ENCODE measurements at places on chromosomes 7 and 10.

DNA sequence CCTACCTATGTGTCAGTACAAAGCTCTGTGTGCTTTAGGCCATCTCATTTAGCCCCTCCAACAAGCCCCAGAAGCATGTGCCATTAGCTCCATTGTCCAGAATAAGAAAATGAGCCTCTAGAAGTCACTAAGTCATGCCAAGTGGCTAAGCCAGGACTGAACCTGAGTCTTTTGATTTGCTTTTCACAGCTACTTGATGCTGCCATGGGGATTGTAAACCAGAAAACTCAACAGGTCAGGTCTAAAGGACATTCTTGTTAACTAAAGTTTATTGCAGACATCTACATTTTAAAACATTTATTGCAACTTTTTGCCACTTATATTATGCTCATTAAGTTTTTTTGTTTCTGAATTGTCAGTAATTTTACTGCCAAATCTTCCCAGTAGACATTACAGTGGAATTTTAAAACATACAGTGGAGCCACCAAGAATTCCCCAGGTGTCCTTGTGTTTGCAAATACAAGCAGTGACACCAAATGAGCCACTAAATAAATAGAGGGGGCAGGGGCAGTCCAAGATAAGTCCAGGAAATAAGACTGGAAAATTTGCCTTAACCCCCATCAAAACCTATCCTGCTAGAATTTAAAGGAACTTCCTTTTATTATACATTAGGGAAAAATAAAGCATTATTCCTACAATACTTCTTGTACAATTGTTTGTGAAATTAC, 115.9 kb downstream of the RAPGEF5 start:
- no peak for DNase-seq

GRCh38 chr7:2941216-2941859, 97.2 kb upstream of the GNA12 start:
- no peak for DNase-seq

DNA sequence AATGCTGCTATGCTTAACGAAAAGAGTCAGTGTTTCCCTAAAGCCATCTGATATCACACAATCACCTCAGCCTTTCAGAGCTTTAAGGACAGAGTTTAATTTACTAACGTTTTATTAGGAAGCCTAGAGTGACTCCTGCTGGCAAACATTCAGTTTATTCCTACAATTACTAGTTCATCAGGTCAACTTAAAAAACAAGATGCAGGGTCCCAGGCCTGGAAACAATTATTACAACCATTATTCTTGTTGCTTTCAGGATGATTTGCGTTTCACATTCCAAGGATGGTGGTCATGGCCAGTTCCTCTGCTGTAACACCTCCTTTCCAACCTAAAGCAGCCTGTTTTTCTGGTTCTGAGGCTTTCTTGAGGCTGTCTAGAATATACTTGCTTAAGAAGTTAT, 1.5 kb upstream of the FAM53B start:
- DNase-seq = no peak

DNA sequence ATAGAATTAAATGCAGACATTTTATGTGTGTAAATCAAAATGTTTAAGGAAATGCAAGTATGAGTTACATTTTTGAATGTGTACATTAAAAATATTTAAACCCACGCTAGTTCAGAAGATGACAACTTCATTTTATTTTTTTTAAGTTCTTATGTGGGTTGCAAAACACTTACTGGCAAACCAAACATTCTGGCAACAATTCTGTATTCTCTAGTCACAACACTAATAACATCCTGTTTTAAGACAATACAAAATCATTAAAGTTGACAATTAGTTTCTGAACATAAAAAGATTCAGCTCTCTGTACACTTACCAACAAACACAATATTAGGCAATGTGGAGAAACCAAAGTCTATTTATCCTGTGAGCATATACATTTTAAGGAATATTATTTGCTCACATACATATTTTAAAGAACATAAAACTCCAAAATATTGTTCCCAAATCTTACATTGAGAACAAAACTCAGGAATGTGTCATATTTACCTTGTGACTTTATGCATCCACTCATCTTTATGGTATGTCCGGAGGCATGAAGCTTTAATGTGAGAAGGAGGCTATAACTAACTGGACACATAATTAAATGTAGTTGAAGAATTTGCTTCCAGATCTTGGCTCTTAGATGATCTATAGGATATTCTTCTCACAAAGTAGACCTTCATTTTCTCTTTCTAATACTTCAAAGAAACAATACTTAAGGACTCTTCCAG, 134.7 kb downstream of the DGKB start:
- DNase-seq = no peak

- no peak for DNase-seq
These were observed 393 bp upstream of the DNAJC1 start for GRCh38 chr10:22003964-22004281.

- DNase-seq = no peak
These were observed 90.5 kb upstream of the POM121L12 start for GRCh38 chr7:52944921-52945320.

DNA sequence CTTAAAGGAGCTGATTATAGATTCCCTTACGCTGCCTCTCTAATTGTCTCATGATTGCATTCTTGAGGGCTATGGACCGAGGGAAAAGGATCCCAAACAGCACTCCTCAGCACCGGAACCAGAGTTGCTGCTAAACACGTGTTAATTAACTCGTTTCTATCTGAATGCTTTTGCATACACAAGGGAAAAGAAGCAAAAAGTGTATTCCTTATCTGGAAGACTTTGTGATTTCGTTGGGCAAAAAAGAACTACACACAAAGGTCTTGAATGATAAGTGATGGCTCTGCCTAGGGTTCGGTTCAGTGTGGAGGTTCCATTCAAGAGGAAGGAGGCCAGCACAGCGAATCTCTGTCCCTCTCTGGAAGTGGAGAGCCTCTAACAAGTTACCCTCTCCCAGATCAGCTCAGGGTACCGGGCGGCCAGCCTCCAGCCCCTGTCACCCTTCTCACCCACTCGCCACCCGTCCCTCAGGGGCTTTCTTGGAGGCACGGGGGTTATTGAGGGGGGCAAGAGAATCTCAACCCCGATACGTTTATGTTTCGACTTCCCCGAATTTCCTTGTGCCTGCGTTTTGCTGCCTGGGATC, 515 bp upstream of the SLC4A2 start:
- peak; percentile 16 for DNase-seq

DNA sequence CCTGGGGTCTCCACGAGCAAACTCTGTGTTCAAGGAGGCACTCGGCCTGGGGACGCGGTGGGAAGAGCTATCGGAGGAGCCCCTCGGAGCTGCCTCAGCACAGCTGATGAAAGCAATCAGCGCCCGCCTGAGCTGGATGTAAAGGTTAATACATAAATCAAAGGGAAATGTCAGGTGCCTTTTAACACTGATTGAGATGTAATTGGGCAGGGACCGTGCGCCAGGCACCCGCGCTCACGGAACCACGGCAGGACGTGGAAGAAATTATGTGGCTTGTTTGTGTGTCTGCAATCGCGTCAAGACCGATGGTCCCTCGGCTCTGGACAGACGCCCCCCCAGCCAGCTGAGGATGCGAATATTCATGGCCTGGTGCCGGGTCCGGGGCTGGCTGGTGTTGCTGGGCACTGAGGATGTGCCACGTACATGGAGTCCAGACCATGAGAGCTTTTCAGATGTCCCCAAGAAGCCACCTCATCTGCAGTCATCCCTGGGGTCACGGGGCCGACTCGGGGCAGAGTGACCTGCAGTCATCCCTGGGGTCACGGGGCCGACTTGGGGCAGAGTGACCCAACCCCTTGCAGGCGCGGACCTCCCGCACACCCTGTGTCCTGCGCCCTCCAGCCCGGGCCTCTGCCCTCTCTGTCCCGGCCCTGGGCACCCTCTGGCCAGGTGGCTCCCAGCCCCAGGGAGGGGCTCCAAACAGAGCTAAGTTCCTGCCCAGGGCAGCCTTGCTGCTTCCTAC, 15.6 kb downstream of the FOXL3 start:
- no peak for DNase-seq

DNA sequence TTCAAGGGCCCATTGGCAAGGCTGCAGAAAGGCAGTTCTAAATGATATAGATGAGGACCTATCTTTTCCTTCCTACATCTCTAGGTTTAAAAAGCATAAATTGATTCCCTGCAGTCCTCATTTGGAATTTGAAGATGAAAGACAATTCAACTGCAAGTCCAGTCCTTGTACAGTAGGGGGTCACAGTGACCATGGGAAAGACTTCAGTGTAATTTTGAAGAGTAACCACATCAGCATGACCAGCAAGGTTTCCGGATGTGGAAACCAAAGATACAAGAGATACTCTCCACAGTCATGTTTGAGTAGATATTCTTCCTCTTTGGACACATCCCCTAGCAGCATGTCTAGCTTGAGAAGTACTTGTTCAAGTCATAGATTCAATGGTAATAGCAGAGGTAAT, 539.3 kb upstream of the TEX47 start:
- no peak for DNase-seq

DNA sequence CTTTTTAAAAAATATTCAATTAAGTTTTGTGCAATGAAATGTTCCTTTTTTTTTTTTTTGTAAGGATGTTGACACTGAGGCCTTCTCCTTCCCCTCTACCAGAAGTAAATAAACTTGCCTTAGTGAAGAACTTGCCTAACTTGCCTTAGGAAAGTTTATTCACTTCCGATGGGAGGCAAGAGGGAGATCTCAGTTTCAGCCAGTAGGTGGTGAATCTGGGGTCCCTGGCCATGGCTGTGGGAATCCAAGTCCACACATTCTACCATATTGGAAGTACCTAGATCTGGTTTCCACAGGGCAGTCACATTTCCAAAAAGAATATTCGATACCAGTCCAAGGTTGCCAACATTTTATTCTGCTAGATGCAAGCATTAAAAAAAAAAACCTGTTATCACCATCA, 270.9 kb downstream of the CCSER2 start:
- no peak for DNase-seq

DNA sequence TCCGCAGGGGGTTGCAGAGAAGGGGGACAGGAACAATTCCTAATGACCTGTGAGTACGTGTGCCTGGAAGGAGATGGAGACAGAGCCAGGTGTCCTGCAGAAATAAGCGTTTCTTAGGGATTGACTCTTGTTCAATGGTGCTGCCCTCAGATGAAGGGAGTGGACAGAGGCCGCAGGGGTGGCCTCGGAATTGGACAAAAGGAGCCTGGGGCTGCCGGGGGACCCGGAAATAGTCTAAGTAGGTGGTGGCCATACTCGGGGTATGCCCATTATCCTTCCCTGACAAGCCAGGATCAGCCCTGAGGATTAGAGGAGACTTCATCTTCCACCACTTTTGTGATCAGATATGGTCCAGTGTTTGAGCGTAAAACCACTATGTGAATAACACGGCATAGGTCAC, 39.2 kb downstream of the ELFN1 start:
- no peak for DNase-seq

DNA sequence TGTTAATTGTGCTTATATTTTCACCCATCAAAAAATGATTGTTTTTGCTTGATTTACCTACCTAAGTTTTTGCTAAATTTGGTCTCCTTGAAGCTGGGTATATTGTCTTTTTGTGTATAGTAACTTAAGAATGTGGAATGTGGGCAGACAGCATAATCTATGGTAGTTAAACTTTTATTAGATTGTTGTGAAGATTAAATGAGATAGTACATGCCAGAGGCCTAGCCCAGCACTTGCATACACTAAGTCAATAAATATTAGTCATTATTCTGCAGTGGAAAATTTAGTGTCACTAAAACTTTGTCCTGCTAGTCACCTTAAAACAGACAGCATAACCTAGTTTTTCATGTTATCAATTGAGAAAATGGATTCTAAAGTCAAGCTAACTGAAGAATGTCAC, 19.3 kb upstream of the RPA3 start:
- DNase-seq = no peak

DNA sequence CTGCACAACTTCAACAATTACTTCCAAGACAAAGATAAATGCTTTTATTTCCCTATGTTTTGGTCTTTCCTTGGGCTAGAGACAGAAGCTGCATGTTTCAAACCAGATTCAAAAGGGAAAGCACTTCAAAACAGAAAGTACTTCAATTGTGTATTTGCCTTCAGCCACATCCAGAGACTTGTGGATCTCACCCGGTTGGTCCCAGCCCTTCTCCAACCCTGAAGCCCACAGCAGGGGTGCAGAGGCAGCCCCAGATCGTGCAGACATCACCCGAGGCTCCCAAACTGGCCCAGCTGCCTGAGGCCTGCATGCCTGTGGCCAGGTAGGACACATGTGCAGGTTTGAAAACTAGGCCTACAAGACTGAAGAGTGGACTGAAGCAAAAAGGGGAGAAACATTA, 80.8 kb downstream of the ALOX5 start:
- no peak for DNase-seq
